ENCODE measurements at places on chromosomes 1 and 21.
A peak's percentile ranks its signal among the peaks of the same experiment; 100 is the strongest.

- peak; percentile 11 for DNase-seq
These were observed 36.7 kb downstream of the KCNQ4 start for GRCh38 chr1:40820251-40820797.

- no peak for DNase-seq
These were observed 106.3 kb downstream of the SETD4 start for GRCh38 chr21:35954066-35954465.

DNA sequence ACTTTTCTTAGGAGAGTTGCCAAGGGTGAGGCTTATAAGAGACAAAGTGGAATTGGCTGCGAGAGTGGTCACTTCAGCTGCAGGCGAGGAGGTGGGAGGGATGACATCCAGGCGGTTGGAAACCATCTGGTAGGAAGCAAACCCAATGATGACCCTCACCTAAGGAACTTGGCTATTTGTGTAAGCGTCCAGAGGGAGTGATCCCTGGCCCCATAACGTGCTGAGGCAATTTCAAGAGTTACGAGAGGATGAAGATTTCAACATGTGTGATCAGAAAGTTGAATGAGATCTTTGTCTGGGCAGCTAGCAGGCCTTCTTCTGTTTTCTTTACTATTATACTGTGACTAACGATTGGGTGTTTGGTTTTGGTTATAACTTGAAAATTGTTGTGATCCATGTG lies 102.7 kb upstream of the VANGL1 start:
- no peak for DNase-seq

- no peak for DNase-seq
These were observed 45.7 kb upstream of the PAXBP1 start for GRCh38 chr21:32817208-32817607.

- no peak for DNase-seq
These were observed 52.4 kb downstream of the IER5 start for GRCh38 chr1:181140891-181141290.

DNA sequence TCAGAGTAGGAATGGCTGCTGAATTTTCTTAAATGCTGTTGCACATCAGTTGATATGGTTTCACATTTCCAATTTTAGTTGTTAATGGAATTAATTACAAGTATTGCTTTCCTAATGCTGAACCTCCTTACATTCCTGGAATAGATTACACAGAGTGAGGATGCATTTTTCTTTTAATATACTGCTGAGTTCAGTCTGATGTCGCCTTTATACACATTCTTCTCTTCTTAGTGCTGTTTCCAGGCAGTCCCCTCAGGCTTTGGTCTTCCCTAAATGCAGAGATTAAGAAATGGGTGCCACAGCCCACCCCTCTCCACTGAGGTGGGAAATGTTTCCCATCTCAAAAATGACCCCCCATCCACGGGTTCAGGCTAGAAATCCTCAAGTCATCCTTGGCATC lies 6.7 kb upstream of the TSPEAR start:
- DNase-seq: no peak

DNA sequence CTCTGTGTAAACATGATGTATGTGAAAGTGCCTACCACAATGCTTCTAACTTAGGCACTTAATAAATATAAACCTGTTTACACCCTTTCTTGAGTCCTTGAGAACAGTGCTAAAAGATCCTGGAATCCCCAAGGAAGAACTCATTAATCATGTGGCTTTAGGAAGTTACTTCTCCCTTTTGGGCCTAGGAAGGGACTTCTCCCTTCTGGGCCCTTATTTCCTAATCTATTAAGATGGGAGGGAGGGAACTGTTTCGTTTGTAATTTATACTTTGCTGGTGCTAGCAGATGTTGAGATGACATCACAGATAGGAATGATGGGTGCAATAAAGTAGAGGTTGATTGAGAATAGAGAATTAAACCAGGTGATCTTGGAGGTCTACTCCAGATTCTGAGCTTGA lies 1.2 kb downstream of the BTF3L4 start:
- DNase-seq: no peak
